ENCODE measurements at places on chromosomes 5 and 9. TPM values are rescaled to one million over a fixed set of nuclear protein-coding genes. Genes with fewer than 3 reads are reported as not detected.

GRCh38 chr9:3285365-3286161 lies 240.2 kb downstream of the RFX3 start:
- DNase-seq = peak; percentile 18

DNA sequence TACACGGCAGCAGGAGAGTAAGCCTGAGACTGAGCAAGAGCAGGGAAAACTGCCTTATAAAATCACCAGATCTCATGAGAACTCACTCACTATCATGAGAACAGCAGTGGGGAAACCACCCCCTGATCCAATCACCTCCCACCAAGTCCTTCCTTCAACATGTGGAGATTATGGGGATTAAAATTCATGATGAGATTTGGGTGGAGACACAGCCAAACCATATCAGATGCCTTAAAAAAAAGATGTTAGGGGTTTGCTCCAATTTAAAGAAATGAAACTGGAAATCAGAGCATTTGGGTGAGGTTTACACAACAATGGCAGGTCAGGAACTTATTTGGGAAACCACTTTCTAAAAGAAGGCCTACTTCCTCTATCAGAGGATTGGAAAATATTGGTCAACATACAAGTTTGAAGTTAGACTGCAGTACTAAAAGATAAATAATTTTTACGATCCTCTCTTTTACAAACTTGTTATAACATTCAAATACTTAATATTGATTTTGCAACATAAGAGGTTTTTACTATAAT lies 105.1 kb downstream of the FBN2 start:
- no peak for DNase-seq

Gene FBP1
- not detected for polyA plus RNA-seq

- no peak for DNase-seq
Measured at GRCh38 chr9:136657974-136658848, 4.5 kb upstream of the EGFL7 start.

Gene MCTP1
- 0.08 TPM for polyA plus RNA-seq

GRCh38 chr5:112929336-112930081 lies 7.5 kb upstream of the REEP5 start:
- DNase-seq = no peak

DNA sequence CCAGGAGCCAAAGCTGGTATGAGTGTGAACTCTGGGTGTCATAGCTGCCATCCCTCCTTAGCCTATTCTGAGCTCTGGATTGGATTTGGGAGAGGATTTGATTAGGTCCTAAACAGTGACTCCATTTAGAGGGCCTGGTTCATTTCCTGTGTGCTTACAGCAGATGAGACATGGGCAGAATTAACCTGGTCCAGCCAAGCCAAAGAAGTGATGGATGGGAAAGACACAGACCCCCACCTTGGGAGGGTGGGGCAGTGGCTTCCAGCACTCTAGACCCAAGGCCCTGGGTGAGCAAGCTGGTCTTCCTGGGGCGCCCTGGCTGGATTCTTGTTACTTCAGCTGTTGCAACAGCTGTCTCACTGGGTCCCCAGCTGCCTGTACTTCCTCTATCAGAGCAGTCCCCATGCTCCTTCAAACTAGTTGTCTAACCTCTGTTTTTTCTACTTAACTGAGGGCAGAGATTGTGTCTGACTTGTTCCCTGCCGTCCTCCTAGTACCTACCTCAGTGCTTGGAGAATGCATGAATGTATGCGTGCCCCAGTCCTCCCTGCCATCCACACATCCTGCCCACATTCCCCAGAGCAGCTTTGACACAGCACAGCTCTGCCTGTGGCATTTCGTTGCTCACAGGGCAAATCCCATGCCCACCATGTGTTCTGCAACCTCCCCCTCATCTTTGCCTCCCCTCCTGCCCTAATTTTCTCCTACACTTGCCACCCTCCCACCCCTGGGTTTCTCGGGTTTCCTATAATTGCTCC lies 115.9 kb downstream of the RGS3 start:
- DNase-seq = peak; percentile 50

DNA sequence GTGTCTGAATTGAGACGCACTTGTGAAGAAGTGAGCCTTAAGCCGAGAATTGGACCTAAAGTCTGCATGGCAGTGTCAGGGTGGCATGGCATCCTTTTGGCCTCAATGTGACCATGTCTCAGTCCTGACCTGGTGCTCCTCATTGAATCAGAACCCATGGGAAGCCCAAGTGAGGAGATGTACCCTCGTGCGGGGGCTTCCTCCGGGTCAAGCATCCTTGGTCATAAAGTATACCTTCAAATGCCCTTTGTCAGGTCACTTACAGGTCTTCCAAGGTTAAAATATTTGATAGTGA lies 202.2 kb downstream of the GADD45G start:
- DNase-seq = no peak

- no peak for DNase-seq
Measured at GRCh38 chr5:67636850-67637524, 440.4 kb upstream of the CD180 start.

GRCh38 chr5:119318256-119318894 lies 37.4 kb upstream of the TNFAIP8 start:
- DNase-seq = no peak

Measured in GM23248 (cell line).